ENCODE measurements at places on chromosomes 7 and 10.
A peak's percentile ranks its signal among the peaks of the same experiment; 100 is the strongest.

DNA sequence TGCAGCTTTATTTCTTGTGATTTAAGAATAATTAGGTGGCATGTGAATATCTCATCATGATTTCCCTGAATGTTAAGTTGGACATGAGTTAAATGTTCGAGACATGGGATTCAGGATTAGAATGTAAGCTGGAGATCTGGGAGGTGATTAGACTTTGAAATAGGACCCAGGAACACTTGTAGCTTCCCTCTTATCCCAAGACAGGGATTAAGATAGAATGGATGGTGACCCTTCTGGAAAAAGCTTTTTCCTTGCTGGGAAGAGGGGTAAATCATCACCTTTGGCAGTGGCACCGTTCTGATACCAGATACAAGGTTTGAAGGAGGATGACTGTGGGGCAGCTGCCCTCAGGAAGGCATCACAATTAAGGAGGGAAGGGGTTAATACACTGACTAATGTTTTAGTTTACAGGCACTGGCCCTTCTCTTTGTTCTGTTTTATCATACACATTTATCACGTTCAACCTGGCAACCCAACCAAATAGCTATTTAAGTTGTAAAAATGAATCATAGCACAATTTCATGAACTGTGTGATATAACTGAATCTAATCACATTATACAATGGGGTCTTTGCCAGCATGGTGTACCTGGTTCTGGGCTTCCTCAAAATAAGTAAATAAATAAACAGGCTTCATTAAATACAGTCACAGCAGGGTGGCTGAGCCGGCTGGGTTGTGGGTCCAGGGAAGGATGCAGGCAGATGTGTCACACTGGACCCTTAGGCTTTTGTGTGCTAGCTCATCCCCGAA lies 212.7 kb downstream of the LRMDA start:
- DNase-seq = no peak

DNA sequence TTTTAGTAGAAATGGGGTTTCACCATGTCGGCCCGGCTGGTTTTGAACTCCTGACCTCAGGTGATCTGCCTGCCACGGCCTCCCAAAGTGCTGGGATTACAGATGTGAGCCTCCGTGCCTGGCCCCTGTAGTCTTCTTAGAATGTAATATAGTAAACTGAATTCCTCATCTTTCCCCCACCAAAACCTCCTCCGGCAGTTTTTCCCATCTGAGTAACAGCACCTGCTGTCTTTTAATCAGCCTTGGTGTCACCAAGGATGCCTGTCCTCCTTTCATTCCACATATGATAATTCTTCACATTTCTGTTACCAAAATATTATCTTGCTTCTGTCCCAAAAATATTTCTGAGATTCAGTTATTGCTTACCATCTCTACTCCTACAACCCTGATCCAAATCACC lies 80.2 kb downstream of the ZEB1 start:
- no peak for DNase-seq

DNA sequence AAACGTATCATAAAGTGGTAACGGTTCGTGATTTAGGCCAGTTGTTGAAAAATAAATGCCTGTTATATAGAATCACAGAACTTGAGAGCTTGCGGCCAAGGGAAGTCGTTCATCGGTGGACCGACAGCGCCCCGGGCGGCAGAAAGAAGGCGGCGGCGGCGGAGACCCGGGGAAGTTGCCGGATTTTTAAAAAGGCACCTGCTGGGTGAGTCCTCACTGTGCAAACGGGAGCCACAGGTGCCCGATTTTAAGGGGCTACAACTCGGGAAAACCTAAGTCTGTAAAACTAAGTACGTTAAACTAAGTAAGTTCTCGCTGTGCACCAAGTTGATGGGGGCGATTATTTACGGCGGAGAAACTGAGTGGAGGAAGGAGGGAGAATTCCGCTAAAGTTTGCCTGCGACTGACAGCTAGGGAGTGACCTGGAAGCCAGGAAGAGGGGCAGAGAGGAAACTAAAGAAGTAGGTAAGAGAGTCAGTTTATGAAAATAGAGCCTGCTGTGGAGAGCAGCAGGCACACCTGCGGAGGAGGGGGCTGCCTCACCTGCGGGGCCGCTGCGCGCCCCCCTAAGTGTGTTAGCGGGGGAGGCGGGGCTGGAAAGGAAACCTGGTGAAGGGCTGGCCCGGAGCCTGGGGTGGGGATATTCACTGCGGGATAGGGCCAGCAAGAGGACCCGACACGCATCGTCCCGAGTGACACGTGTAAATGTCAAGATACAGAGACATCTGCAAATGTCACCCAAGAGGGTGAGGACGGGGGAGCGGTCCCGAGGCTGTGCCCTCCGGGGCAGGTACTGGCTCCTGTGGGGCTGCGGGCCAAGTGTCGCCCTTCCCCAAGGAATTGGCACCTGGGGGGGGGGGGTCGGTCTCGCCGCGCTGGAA lies 996 bp downstream of the ADAM12 start:
- peak; percentile 86 for DNase-seq

GRCh38 chr7:25832929-25833328 lies 319.1 kb upstream of the NFE2L3 start:
- DNase-seq = no peak

DNA sequence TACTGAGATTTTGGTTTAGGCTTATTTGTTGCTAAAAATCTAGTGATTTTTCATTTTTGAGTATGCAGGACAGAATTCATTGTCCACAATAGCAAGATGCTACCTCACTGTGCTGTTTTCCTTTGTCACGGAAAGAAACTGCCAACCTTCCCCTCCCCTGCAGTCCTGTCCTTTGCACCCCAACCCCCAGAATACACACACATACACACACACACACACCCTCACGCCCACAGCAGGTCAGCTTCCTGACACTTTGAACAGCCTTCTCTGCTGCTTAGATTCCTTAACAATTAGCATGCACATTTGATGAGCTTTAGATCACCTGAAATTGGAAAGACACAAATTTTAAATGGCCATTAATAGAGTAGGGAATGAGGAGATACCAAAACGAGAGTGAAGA lies 32.1 kb downstream of the ARMC3 start:
- DNase-seq = no peak

DNA sequence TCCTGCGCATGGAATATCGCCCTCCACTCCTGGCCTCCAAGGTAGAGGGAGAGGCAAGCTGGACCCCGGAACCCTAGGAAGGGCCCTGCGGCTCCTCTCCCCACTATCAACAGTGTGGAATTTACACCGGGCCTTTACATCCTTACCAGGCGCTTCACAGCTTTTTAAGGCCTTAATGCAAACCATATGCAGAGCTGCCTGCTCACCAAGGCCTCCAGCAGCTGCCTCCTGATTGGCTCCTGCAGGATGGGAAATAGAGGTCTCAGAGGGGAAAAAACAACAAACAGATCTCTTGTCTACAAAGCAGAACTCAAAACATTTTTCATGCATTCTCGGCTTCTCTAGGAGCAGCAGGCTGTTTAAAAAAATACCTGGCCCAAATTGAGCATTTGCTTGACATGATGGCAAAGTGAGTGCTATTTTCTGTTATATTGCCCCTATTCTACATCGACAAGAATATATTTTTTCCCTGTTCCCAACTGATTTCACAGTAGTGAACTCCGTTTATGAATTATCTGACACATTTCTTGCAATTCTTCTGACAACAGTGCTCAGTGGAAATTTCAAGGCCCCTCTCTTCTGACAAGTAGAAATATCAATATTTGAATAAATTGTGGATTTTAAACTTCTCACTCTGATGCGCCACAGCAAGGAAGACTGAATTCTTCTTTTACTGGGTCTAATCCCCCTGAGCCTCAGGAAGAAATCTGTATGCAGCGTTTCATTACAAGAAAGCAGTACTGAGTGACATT lies 51.7 kb downstream of the EBF3 start:
- no peak for DNase-seq

GRCh38 chr7:156543699-156544598 lies 96.6 kb upstream of the RNF32 start:
- no peak for DNase-seq

All from retina (tissue), 1 donor.